ENCODE measurements at places on chromosomes 5 and 9. TPM values are rescaled to one million over a fixed set of nuclear protein-coding genes. Genes with fewer than 3 reads are reported as not detected.
A peak's percentile ranks its signal among the peaks of the same experiment; 100 is the strongest.

- no peak for DNase-seq
These were observed 723.3 kb downstream of the CETN3 start for GRCh38 chr5:89686081-89686765.

DNA sequence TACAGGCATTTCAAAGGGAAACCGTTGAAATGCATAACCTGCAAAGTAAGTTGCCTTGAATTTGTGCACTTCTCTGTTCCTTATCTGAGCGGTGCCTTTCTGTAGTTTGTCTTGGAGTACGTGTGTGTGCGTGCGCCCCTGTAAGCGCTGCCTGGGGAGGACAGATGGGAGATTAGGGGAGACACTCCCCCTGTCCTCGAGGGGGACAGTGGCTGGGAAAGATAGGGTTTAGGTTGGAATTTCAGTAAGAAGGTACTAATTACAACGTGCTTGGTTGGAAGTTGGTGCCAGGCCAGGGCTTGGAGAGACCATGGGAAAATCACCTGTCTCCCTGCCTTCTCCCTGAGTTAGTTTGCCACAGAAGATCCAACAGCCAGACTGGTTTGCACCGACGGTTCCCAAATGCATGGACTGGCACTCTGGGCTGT, 73.2 kb downstream of the PIK3R1 start:
- peak; percentile 20 for DNase-seq

DNA sequence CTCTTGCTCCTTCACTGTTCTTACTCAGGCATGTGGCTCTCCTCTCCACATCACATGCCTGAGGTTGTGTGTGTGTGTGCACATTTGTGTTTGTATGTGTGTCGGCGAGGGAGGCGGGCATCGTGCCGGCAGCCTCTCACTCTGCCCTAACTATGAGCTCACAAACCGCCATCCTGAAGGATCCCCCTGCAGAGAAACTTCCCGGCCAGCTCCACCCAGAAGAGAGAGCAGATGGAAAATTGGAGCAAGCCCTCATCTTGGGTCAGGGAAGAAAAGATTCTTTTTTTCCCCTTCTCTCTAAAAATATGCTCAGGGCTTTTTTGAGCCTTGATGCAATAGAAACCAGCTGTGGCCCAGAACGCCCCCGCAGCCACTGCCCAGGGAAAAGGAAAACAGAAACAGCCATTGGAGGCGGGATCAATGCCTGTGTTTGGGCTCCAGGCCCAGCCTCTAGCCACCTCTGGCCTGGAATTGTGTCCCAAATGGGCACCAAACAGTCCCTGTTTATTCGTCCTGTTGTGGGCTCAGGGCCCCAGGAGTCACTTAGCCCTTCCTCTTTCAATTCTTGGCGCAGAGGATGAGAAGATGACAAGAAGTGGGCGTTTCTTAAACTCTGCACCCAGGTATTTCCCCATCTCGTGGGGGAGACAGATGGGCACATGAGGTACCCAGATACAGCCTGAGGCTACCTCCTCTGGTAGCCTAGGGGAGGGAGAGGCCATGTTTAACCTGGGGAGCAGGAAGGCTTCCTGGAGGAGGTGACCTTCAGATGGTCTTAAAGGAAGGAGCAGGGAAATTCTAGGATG, 151.5 kb downstream of the RGS3 start:
- peak; percentile 84 for DNase-seq

The TXNDC8 gene
- not detected for total RNA-seq

The SLC28A3 gene
- total RNA-seq: 0.29 TPM

Measured in astrocyte (in vitro differentiated cells and primary cell).